ENCODE measurements at places on chromosomes 2 and 18. TPM values are rescaled to one million over a fixed set of nuclear protein-coding genes. Genes with fewer than 3 reads are reported as not detected.

GRCh38 chr2:50181212-50181611, 850.7 kb downstream of the NRXN1 start:
- DNase-seq, result no peak

- peak; percentile 76 for DNase-seq
Observed at GRCh38 chr2:213152065-213152794, 818 bp upstream of the IKZF2 start.

DNA sequence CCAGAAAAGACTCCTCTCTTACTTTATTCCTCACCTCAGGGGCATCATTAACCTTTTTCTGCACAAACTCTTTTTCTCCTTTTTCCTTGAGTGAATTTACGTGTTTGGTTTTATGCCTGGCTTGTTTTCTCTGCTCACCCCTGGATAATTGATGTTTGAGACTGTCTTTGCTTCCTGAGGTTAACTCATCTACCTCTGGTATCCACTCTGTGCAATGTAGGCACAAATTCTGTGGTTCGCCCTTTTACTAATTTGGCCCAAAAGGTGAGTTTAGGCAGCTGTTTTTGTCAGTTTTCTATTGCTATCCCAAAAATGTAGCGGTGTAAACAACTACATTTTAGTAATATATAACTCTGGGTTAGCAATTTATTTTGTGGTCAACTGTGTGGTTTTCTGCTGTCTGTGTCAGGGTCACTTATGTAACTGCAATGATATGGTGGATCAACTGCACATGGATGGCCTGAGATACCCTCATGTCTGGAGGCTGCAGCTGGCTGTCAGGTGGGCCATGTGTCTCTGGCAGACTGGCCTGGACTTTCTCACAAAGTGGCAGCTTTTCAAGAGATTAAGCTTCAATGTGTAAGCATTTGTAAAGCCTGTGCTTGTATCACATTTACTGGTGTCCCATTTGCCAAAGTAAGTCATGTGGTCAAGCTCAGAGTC, 329.7 kb downstream of the FSIP2 start:
- DNase-seq, result no peak

Gene CAPN14
- 0.12 TPM for total RNA-seq

DNA sequence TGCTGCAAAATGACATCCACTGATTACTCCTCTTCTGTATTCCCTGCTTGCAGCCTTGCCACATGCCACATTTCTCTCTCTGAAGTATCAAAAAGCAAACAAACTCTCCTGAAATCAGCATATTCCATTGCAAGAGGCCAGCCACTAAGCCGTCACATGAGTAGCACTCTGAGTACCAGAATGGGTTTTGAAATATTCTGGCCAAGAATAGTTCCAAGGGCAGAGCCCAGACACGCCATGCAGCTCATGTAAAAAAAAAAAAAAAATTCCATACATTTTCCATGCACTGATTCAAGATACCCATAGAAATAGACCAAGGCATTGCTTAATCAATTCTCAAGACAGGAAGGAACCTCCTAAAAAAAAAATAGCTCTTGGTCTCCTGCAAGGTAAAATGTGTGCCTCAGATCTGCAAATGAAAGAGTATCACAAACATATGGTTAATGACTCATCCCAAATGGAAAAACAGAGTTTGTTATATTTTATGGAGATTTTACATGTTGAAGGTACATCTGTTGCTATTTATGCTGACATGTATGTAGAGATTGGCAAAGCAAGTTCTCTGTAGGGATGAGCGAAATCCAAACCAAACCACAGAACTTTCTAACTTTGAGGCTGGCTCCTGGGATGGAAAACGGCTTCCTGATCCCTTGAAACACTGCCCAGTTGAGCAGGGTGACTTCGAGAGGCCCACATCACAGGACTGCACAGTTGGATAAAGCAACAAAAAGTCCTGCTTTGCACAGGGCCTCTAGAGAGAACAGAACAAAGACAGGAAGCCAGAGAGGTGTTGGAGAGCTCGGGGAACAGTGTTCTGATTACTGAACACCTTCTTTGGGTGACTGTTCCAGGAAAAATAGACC, 346.2 kb downstream of the ZNF521 start:
- no peak for DNase-seq
